GF-D8 (cell line): ENCODE measurements at places on chromosomes 1 and 21.
A peak's percentile ranks its signal among the peaks of the same experiment; 100 is the strongest.

DNA sequence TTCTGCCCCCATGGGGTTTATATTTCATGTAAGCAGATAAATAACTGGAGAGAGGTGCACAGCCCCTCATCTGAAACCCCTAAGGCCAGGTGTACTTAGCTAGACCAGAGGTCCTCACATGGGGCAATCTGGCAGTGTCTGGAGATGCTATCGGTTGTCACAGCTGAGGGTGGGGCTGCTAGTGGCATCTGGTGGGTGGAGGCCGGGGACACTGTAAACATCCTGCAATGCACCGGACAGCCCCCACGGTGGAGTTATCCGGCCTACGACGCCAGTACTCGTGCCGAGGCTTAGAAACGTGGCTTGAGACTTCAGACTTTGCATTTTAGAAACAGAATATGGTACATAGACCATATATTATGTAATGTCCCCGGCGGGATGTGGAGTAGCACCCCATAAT is 186.5 kb upstream of the VAMP3 start:
- DNase-seq: no peak

DNA sequence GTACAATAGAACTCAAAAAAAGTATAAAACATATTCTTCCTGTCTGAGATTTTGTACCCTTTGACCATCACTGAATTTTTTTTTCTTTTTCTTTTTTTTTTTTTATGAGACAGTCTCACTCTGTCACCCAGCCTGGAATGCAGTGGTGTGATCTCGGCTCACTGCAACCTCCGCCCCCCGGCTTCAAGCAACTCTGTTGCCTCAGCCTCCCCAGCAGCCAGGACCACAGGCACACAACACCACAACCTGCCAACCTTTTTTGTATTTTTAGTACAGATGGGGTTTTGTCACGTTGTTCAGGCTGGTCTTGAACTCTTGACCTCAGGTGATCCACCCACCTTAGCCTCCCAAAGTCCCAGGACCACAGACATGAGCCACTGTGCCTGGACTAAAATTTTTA is 10.4 kb downstream of the SDCCAG8 start:
- no peak for DNase-seq

DNA sequence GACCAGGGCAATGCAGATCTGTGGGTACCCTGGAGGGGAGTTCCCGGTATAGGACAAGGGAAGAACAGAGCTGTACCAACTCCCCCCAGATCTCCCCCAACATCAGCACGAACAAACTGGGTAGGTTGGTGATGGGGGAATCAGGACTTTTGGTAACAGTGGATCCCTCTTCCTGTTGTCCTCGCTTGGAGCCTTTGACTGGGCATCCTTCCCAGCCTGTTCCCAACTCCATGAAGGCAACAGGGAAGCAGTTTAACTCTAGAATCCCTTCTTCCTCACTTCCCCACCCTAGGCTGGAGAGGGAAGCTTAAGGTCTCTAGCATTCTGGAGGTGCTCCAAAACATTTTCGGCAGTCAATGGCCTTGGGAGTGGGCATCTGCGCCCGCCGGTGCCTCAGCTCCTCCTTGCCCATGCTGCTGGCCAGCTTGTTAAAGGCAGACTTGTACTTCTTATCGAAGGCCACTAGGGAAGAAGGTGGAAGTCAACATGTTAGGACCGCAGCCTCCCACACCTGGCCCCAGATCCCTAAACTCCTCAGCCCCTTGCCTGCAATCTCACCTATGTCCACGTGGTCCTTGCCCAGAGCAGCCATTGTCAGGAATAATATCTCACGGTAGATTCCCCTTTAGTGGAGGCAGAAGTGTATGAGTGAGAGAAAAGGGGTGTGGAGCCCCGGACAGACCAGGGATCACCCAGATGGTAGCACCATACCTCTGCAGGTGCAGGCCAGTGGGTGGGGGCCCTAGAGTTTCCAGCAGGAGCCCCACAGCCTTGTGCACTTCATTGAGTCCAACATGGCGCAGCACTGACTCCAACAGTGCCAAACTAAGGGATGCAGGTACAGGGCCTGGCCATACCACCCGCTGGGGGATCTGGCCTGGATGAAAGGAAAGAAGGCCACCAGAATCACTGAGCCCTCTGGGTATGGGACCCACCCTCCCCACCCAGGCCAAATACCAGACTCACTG is 7.5 kb upstream of the GATAD2B start:
- DNase-seq: no peak

GRCh38 chr1:228346731-228347130 is 59.9 kb downstream of the TRIM11 start:
- DNase-seq: no peak

DNA sequence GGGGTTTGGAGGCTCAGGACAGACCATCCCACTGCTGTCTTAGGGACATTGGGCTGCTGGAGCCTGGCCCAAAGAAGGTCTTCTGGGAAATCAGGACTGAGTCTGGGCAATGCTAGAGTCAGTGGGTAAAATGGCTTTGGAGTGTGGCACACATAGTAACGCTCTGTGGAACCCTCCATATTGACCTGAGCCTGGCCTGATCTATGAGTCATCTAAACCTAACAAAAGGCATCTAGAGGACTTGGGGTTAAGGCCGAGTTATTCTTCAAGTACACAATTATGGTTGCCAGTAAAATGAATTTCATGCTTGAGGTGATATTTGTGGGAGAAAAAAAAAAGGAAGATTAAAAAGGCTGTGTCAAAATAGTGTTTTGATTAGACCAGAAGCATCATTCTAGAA is 77.7 kb downstream of the ST6GALNAC5 start:
- DNase-seq: no peak

- DNase-seq: peak; percentile 42
Measured at GRCh38 chr1:47231301-47232186, 481 bp downstream of the TAL1 start.

DNA sequence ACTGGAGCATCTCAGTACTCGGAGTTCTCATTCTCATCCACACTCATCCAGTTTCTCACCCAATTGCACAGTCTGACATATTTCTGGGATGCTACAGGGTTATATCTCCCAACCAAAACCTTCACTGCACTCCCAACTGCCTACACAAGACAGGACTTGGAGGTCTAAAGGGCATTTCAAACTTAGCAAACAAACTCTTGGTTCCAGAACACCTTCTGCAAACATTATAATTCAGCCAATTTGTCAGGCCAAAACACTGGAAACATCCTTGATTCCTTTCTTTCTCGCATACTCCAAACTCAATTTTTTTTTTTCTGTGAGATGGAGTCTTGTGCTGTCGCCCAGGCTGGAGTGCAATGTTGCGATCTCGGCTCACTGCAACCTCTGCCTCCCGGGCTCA is 7.9 kb downstream of the SLAMF1 start:
- no peak for DNase-seq

- no peak for DNase-seq
Measured at GRCh38 chr21:21187579-21187978, 189.4 kb downstream of the NCAM2 start.

GRCh38 chr1:1782399-1783221 is 4.3 kb upstream of the NADK start:
- no peak for DNase-seq

DNA sequence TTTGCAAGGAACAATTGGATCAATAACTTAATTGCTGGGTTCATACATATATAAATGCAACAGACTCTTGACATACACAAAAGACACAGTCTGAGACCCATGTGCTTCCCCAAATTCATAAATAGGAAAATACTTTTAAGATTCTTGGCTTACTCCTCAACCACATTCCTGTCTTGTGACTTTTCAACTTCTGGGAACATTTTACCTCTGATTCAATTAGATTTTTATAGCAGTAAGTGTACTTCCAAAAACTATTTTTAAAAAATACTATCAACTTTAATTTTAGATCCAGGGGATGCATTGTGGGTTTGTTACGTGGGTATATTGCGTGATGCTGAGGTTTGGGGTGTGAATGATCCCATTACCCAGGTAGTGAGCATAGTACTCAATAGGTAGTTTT is 406.7 kb downstream of the RPS6KC1 start:
- no peak for DNase-seq

- DNase-seq: no peak
Measured at GRCh38 chr1:202107801-202108731, 14.7 kb upstream of the GPR37L1 start.

GRCh38 chr1:77671836-77672235 is 10.6 kb downstream of the ZZZ3 start:
- DNase-seq: no peak

DNA sequence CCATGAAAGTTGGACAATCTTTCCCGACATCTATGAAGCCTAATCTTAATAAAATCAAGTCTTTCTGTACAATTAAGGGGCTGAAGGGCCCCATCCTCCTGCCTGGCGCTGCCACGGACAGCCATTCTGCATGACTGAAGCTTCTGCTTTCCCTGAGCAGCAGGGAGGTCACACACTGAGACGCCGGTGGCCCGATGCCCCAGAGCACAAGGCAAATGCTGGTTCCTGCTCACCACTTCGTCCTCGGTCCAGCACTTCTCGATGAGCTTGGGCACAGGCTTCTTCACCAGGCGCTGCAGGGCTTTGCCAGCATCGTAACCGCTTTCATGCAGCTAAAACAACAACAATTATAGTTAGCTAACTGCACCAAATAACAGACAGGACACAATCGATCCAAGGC is 147.8 kb downstream of the SLC45A1 start:
- no peak for DNase-seq

DNA sequence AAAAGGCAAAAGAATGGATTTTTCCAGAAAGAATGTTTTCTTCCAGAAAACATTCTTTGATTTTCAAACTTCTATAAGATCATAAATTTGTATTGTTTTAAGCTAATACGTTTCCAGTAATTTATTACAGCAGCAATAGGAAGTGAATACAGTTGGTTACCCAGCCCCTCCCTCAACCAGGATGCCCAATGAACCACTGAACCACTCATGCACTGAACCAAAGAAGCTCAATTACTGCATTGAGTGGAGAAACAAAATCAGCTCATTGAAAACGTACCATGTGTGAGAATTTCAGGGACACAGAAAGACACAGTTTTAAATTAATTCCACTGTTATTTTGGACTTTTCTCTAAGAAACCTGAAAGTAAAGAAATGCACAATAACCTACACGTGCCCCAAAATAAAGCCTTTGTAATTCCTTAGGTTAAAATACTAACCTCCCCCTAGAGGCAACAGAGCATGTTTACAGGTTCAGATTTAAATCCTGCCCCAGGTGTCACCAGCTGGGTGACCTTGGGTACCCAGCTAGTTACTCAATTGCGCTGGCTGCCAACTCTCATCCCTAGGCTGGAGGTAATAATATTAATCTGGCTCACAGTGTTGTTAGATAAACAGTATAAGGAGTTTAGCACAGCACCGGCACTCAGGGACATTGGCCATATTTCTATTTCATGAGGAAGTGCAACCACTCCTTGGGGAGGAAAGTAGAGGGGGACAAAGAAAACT is 111.7 kb downstream of the NMNAT2 start:
- no peak for DNase-seq

GRCh38 chr21:18368205-18368604 is 35.4 kb downstream of the TMPRSS15 start:
- DNase-seq: no peak

GRCh38 chr21:23162198-23162946 is 2164.2 kb downstream of the NCAM2 start:
- no peak for DNase-seq

DNA sequence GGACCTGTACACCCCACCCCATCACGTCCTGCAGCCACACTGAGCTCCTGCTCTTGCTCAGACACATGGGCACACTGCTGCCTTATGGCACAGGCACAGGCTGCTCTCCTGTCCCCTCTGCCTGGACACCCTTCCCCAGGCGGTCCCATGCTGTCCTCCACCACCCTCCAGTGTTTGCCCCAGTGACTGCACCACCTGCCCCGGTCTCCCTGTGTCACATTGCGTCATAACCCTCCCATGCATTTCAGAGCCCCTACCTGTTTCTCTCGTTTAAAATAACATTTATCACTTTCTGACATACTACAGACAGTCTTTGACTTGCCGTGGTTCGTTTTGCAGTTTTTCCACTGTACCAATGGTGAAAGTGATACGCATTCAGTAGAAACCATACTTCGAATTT is 159.2 kb downstream of the CAMTA1 start:
- no peak for DNase-seq

- no peak for DNase-seq
Measured at GRCh38 chr1:182580736-182581135, 8.3 kb downstream of the RNASEL start.

GRCh38 chr21:46060596-46061061 is 37.3 kb upstream of the COL6A2 start:
- no peak for DNase-seq

GRCh38 chr1:66327588-66327987 is 206.4 kb upstream of the SGIP1 start:
- peak; percentile 48 for DNase-seq

DNA sequence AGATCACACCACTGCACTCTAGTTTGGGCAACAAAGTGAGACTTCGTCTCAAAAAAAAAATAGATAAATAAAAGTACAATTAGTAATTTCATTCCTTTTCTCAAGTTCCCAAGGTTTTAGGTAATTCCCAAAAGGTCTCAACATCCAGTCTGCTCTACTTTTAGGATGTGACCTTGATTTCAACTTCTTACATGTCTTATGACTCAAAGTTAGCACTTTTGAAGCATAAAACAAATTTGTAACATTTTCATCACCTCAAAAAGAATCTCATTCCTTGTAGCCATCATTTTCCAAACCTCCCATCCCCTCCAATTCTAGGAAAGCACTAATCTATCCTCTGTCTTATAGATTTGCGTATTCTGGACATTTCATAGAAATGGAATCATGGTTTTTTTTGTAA is 32.2 kb downstream of the SNX27 start:
- no peak for DNase-seq

- no peak for DNase-seq
Measured at GRCh38 chr1:56940039-56940438, 25.8 kb downstream of the C8B start.

- no peak for DNase-seq
Measured at GRCh38 chr1:34781844-34782391, 904 bp downstream of the GJB3 start.
